Aortic smooth muscle cell (primary cell): ENCODE measurements at places on chromosomes 4 and X. TPM values are rescaled to one million over a fixed set of nuclear protein-coding genes. Genes with fewer than 3 reads are reported as not detected.

The ADH1A gene
- total RNA-seq: 0.19 and 0.79 TPM in 2 replicates

The KIAA0232 gene
- 19.9 and 21.0 TPM in 2 replicates for total RNA-seq

The ZAR1 gene
- 0.06 TPM in 1 of 2 replicates, not detected in the other for total RNA-seq

The F8 gene
- total RNA-seq: 3.9 and 4.0 TPM in 2 replicates

The GYG2 gene
- total RNA-seq: 0.06 and 0.26 TPM in 2 replicates

The SPATA4 gene
- 0.12 TPM in 1 of 2 replicates, not detected in the other for total RNA-seq

The CENPVL1 gene
- total RNA-seq: not detected in 2 replicates

The ARL9 gene
- total RNA-seq: 0.13 and 0.19 TPM in 2 replicates

The ZNF81 gene
- 4.5 and 4.8 TPM in 2 replicates for total RNA-seq

The CTSO gene
- 26.0 and 27.5 TPM in 2 replicates for total RNA-seq

The FGF16 gene
- 2.2 and 3.6 TPM in 2 replicates for total RNA-seq

The BEX3 gene
- total RNA-seq: 344 and 392 TPM in 2 replicates
